NCI-H187 treated with DMSO at 0.1 percent for 48 hours (cell line): ENCODE measurements at places on chromosomes 3 and 15.
A peak's percentile ranks its signal among the peaks of the same experiment; 100 is the strongest.

DNA sequence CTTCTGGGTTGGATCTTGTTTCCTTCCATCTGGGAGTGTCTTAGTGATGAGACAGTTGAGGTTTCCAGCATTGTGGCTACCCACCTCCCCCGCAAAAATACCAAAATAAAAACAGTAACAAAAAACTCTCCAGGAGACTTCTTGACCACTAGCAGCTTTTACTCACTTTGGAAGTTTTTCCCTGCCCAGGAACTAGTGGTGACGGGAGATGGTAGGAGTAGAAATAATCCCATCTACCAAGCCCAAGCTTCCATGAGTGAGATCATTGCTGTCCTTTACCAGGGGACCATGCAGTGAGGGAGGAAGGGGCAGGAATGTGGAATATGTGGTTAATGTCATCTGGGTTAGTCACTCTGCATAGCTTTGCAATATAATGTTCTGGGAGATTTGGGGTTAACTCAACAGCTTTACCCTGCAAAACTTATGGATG is 187.7 kb downstream of the ITPR1 start:
- DNase-seq, result no peak

GRCh38 chr3:64856977-64857516 is 169.2 kb upstream of the ADAMTS9 start:
- DNase-seq, result no peak

GRCh38 chr15:60757831-60758570 is 279.1 kb upstream of the ICE2 start:
- DNase-seq, result no peak

GRCh38 chr3:24006-24405 is 172.6 kb upstream of the CHL1 start:
- DNase-seq, result no peak

- DNase-seq, result no peak
Observed at GRCh38 chr3:22608093-22608492, 595.0 kb upstream of the UBE2E2 start.

DNA sequence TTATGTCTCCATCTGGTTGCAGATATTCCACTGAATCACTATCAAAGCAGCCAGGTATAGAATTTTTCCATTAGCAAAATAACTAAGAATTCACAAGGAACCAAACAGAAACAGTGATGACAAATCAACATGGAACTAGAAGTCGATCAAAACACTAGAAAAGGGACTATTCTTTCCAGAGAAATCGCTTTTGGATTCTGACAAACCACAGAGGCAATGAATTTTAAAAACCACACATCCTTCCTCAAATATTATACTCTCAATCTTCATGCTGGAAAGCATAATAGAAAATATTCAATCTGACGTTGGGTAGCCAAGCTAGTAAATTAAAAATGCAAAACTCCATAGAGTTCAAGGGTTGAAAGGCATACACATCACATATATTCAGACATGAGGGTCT is 93.2 kb upstream of the PPIB start:
- DNase-seq, result no peak

- no peak for DNase-seq
Observed at GRCh38 chr3:58824285-58824684, 157.7 kb upstream of the FAM3D start.

DNA sequence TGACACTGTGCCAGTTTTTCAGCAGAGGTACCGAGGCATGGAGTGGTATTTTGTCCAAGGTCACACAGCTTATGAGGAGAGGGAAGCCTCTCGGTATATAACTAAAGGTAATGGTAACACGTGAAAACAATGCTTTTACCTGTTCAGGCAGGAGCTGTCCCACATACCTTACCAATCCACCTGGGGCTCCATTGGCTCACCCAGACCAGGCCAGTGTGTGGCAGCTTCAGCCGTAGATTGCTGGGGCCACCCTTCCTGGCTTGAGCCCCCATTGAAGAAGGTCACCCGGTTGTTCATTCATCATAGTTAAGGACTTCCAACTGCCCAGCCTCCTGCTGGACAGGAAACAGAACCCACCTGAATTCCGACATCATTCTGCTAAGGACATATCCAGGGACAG is 9.2 kb upstream of the RPP14 start:
- DNase-seq, result no peak

- DNase-seq, result no peak
Observed at GRCh38 chr3:159260049-159260662, 458.3 kb downstream of the MFSD1 start.

DNA sequence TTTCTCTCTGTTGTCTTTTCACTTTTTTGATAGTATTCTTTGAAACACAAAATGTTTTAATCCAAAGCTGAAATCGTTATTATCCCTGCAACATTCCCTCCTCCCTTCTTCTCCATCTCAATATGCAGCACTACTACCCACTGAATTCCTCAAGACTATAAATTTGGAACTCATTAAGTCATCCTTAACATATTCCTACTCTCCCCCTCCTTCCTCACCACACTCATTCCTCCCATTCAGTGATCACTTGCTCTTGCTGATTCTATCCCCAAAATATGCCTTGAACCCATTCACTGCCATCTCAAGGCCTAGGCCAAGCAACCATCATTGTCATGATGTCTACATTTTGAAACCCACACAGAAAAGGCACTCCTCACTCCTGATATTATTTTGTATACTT is 2.4 kb upstream of the PIK3R4 start:
- no peak for DNase-seq

GRCh38 chr3:197302696-197303341 is 4.4 kb upstream of the DLG1 start:
- DNase-seq, result no peak

DNA sequence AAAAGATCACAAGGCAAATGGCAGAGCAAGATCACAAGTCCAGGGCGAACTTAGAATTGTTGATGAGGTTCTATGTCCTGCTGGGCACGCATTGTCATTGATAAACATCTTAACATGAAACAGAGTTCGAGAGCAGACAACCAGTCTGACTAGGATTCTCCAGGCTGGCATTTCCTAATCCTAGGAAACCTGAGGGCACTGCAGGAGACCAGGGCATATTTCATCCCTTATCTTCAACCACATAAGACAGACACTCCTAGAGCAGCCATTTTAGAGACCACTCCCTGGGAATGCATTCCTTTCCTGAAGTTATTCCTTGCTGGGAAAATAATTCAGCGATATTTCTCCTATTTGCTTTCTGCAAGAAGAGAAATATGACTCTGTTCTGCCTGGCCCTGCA is 1199.9 kb downstream of the SI start:
- no peak for DNase-seq

- no peak for DNase-seq
Observed at GRCh38 chr3:10370429-10370828, 49.5 kb upstream of the SEC13 start.

- DNase-seq, result no peak
Observed at GRCh38 chr15:28936081-28936480, 50.3 kb downstream of the APBA2 start.

- DNase-seq, result peak; percentile 36
Observed at GRCh38 chr3:129942296-129942695, 32.2 kb upstream of the TRH start.

GRCh38 chr15:79582650-79583049 is 150.5 kb downstream of the MINAR1 start:
- no peak for DNase-seq

GRCh38 chr3:14369675-14370669 is 32.4 kb upstream of the SLC6A6 start:
- DNase-seq, result no peak

- DNase-seq, result no peak
Observed at GRCh38 chr3:16251316-16252085, 13.2 kb downstream of the DPH3 start.

- no peak for DNase-seq
Observed at GRCh38 chr15:40070608-40071218, 31.7 kb upstream of the SRP14 start.

DNA sequence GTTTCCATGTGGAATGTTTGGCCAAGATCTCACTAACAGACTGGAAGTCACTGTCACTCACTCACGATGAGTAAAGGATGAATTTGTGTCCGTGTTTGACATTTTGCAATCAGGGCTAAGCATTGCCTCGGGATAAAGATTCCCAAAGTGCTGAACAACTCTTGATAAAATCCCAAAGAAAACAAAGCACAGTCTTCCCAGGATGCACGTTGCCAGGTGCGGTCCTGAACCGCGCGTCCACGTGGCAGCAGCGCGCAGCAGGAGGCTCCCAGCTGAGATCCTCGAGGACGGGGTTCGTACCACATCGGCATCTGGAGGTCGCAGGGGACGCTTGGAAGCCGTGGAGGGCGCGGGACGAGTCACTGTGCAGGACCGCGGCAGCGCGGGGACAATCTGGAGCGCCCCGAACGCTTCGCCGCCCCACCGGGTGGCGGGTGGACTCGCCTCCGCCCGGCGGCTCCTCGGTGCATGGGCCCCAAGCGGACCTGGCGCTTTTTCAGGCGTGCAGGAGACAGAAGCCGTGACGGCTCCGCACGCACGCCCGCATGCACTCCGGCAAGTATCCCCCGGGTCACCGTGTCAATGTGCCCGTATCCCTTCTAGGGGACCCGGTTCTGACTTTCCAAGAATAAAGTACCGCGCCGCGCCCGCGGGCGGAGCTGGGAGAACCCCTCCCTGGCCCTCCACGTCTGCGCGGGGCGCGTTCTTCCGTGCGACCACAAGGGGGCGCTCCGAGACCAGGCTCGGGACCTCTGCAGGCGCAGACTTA is 17.7 kb downstream of the CPN2 start:
- no peak for DNase-seq

- DNase-seq, result no peak
Observed at GRCh38 chr3:53583161-53583690, 88.8 kb downstream of the CACNA1D start.

DNA sequence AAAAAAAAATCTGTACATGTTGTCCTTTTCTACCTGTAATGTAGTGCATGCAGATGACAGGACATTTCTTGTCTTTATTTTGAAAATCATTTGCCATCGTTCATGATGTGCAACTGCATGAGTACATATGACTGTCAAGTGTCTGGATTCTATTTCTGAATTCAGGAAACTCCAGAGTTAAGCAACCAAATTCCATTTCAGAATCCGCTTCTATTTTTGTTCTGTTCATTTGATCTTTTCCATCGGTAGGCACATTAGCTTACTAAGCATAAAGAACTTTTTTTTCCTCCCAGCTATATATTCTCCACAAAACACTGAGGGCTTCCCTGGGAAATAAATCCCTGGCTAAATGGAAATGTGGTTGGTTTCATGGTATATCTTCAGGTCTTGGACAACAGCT is 365.6 kb downstream of the PTPRG start:
- DNase-seq, result no peak

DNA sequence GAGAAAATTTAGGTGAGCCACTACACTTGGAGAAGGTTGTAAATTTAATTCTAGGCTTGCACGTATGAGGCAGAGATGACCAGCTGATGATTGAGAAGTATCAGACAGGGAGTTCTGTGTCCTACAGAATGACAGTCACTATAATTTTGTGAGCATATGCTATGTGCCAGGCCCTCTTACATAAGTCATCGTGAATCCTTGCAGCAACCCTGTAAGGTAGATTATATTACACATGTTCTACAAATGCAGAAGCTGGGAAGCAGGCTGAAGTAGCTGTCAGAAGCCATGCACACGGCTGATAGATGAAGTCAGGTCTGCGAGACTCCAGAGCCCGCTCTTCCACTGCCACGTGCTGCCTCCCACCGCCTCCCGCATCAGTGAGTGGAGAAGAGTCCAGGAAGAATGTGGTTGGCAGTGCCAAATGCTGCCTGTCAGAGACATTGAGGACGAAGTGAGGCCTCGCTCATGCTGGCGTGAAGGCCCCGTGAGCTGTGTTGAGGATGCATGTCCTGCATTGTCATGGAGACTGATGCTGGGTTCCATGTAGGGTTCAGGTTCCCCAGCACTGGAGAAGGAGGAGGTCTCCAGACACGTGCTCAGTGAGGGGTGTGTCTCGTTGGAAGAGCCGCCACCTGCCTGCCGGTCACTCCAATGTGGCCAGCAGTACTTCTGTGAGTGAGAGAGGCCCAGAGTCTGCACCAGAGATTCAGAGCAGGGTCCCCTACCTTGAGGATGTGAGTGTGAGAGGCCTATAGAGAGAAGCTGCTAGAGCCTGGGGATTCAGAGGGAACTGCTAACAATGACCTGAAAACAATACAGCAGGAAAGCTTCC is 123.3 kb upstream of the PLXNA1 start:
- DNase-seq, result no peak

DNA sequence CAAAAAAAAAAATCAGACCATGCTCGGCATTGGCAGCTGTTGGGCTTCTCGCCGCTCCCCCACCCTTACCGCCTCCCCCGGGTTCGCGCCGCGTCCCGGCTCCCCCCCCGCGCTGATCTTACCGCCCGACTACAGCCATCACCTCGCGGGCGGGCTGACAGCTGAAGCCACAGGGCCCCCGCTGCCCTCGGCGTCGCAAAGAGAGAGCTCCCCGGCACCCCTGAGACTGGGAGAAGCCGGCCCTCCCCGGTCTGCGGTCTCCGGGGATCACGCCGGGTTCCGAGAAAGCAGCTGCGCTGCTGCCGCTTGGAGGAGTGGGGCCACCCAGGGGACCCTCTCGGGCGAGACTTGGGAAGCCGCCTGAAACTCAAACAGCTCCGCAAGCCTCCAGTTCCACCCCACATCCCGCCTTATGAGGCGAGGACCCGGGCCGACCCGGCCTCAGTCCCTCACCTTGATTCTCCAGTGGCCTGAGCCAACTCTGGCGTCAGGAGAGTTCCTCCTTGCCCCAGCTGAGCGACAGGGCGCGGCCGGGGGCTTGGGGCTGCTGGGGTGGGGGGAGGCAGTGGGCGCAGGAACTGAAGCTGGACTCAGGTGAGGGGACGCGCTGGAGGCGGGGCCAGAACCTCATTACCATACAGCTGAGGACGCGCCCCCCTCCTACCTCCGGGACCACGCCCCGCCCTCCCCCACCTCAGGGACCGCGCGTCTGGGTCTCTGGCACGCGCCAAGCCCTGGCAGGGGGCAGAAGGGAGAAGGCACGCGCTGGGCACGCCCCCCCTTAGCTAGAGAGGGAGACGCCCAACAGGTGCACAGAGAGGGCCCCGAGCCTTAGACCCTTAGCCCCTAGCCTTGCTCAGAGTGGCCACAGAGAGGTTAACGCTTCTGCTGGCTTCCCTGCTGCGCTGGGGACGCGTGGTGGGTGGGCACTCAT is 1.0 kb upstream of the DLL4 start:
- peak; percentile 59 for DNase-seq

DNA sequence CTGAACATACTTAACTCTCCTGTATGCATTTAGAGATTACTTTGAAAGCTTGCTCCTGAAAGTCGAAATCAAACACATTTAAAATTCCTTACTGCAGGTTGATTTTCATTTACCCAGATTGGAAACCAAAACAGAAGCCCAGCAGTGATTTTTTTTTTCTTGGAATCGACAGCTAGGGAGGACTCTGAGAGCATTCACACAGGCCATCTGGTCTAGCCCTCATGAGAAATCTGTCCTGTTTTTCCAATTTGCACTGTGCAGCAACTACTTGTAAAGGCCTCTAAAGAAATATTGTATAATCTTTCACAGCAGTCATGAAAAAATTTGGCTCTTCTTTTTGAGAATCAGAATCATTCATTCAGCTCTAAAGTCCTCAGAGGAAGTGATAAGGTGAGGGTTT is 179.2 kb downstream of the KCNAB1 start:
- no peak for DNase-seq
